ENCODE measurements at places on chromosomes 11 and 22.
A peak's percentile ranks its signal among the peaks of the same experiment; 100 is the strongest.

- no peak for DNase-seq
These were observed 76.0 kb downstream of the FDX1 start for GRCh38 chr11:110505528-110506284.

- no peak for DNase-seq
These were observed 720.1 kb downstream of the BRD1 start for GRCh38 chr22:49107561-49107960.

DNA sequence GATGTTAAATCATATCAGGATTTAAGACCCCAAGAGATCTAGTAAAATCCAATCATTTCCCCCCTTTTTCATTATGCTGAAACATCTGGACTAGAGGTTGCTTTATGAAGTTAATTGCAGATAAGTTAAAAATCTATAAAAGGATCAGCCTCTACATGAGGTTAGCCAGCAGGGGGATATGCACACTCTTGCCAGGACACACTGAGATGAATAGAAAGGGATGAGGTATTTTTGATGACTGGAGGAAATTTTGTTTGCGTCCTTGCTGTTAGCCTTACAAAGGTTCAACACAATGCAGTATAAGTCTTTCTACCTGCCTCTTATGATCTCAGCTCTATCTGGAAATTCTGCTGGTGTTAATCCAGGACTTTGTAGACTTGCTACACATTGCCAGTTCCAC lies 1034.3 kb downstream of the LRRC4C start:
- DNase-seq: no peak

- no peak for DNase-seq
These were observed 25.2 kb downstream of the GRAP2 start for GRCh38 chr22:39925909-39926679.

GRCh38 chr22:27873472-27873871 lies 45.6 kb downstream of the PITPNB start:
- no peak for DNase-seq

- DNase-seq: no peak
These were observed 25.7 kb downstream of the MYH9 start for GRCh38 chr22:36362075-36362474.

DNA sequence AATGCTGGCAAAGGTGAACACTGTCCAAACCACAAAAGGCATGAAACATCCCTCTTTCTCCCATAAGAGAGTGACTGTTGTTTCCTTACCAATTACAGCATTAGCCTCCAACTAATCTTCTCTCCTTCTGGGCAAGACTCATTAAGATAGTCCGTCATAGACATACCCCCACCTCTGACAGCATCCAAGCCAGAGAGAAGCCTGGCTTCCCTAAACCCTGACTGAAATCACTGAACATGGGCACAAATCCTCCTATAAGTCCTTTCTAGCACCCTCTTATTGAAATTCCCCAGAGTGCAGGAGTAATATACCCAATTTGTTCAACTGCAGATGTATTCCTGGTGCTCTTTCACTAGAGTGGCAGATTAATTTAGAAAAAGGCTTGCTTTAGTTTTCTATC lies 1.7 kb upstream of the RNASEH2C start:
- no peak for DNase-seq

GRCh38 chr11:112541140-112542046 lies 280.7 kb upstream of the PLET1 start:
- DNase-seq: no peak

DNA sequence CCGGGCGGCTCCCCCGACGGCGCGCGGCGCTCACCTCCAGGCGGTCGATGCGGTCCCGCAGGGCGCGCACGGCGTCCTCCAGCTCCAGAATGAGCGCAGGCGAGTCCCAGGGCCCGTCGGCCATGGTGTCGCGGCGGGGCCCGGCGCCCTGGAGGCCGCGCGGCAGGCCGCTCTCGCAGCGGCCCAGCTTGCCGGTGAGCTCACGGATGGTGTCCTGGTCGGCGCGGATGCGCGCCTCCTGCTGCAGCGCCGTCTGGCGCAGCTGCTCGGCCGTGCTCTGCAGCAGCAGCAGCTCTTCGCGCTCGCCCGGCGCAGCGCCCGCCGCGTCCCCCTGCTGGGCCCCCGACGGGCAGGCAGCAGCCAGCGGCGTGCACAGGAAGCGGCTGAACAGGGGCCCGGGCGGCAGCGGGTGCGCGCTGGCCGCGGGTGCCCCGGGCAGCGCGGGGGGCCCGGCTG lies 599 bp downstream of the NPTXR start:
- DNase-seq: peak; percentile 4

- no peak for DNase-seq
These were observed 1281.8 kb upstream of the TENM4 start for GRCh38 chr11:80722629-80723028.

DNA sequence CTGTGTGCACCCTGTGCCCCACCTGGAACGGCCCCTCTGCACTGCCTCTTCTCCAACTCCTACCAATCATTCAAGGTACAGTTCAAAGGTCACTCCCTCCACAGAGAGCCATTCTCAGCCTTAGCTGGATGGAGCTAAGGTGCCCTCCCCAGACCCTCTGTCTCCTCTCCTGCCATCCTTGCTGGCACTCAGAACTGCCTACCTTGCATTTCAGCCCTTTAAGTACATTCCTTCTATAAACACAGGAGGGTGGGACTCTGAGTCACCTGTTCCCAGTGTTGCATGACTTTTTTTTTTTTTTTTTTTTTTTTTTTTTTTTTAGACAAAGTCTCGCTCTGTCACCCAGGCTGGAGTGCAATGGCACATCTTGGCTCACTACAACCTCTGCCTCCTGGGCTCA lies 8.6 kb downstream of the TTLL1 start:
- DNase-seq: no peak

GRCh38 chr22:20550851-20551744 lies 43.7 kb downstream of the MED15 start:
- no peak for DNase-seq

DNA sequence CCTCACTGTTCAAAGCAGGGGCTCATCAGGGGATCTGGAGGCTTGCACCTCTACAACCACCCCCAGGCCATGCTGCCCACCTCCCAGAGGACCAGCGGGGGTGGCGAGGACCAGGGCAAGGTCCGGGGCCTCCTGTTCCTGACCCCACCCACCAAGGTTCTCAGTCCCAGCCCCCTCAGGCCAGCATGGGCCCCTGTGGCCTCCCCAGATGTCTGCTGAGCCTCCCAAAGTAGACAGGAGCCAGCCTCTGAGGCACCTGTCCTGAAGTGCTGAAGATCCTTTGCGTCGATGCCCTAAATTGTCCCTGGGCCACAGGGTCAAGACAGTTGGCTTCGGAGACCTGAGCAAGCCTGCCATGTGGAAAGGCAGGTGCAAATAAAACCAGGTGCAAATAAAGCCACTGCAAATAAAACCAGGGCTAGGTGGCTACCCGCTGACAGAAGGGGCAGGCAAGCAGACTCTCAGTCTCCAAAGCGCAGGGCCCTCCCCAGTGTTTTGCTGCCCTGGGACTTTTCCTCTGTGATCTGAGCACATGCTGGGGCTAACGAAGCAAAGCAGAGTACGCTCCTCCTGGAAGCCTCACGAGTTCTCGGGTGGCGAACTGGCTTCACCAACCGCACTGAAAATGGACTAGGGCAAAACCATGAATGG lies 22.4 kb upstream of the ARFGAP3 start:
- DNase-seq: no peak

GRCh38 chr11:57392066-57392762 lies 1.8 kb upstream of the PRG2 start:
- no peak for DNase-seq

GRCh38 chr11:33694346-33695050 lies 6.1 kb downstream of the C11orf91 start:
- no peak for DNase-seq

- DNase-seq: no peak
These were observed 13.2 kb upstream of the AMPD3 start for GRCh38 chr11:10441652-10442503.

- no peak for DNase-seq
These were observed 17.3 kb downstream of the CD5 start for GRCh38 chr11:61119571-61119970.

DNA sequence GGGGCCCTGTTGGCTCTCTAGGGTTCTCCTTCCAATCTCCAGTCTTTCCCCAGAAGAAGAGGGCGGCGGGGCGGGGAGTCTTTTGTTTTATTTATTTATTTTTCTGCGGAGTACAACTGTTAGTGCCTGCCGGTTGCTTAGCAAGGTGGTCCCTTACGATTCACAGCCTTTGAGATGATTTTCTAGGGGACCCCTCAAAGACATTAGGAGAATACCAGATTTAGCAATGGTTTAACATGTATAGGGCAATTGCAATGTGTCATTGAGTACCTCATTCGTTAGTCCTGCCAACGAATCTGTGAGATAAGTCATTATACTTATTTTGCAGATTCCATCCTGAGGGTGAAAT lies 307 bp upstream of the MRPL16 start:
- no peak for DNase-seq

DNA sequence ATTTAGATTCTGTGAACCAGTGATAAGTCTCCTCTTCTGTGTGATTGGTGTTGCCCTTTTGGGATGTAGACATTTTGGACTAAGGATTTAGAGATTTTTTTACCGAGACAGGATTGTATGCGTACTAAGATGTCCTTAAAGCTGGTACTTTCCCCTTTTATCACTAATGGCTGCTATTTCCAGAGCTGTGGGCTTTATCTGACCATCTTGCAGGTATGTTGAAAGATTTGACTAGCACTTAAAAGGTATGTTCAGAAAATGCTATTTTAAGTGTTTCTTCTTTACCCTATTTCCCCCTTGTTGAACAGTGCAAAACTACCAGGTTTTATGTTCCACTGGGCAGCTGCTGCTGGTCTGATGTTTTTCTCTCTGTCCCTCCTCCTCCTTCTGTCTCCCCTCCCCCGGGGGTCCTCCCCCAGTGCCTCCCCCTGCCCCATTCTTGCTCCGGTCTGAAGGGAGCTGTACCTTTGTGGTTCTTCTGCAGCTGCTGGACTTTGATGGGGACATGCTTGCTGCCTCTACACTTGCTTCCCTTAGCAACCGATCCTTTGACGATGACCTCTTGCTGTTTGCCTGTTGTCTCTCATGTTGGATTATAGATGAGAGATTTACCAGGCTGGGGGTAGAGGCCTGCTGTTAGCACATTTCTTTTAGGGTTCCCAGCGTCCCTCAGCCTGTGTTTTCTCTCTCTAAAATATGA lies 59.6 kb downstream of the ZNRF3 start:
- DNase-seq: no peak

- no peak for DNase-seq
These were observed 107.8 kb upstream of the MTNR1B start for GRCh38 chr11:92861634-92862033.

DNA sequence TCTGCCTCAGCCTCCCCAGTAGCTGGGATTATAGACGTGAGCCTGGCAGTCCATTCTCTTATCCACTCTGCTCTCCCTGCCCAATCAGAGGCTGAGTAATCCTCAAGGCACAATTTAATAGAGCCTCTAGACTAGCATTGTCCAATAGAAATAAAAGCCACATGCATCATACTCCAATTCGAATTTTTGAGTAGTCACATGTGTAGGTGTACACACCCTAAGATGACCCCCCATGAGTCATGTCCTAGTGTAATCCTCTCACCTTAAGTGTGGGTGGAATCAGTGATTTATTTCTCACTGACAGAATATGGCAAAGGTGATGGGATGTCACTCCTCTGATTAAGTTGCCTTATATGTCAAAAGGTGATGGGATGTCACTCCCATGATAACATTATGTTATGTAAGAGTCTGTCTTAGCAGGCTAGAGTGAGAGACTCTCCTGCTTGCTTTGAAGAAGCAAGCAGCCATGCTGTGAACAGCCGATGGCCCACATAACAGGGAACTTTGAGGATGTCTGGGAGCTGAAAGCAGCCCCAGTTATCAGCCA lies 61.3 kb downstream of the MN1 start:
- no peak for DNase-seq

DNA sequence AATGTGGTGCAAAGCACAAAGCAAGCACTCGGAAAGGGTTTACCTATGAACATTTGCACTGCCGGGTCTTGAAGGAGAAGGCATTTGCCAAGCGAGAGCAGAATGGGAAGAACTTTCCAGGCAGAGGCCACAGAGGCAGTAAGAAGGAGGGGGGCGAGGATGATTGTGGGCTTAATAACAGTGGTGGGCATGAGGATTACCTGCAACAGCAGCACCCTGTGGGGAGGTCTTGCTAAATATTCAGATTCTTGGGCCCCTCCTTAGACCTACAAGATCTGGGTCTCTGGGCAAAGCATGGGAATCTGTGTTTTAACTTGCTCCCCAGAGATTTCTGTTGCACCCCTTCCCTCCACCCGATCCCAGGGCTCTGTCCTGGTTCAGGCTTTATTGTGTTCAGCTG lies 75.1 kb upstream of the ZBED5 start:
- DNase-seq: no peak

- no peak for DNase-seq
These were observed 8.4 kb downstream of the SLC25A45 start for GRCh38 chr11:65373839-65374580.

- peak; percentile 82 for DNase-seq
These were observed 41.1 kb downstream of the TST start for GRCh38 chr22:36977947-36978660.

- DNase-seq: no peak
These were observed 8.1 kb upstream of the RASL10A start for GRCh38 chr22:29323641-29324040.

DNA sequence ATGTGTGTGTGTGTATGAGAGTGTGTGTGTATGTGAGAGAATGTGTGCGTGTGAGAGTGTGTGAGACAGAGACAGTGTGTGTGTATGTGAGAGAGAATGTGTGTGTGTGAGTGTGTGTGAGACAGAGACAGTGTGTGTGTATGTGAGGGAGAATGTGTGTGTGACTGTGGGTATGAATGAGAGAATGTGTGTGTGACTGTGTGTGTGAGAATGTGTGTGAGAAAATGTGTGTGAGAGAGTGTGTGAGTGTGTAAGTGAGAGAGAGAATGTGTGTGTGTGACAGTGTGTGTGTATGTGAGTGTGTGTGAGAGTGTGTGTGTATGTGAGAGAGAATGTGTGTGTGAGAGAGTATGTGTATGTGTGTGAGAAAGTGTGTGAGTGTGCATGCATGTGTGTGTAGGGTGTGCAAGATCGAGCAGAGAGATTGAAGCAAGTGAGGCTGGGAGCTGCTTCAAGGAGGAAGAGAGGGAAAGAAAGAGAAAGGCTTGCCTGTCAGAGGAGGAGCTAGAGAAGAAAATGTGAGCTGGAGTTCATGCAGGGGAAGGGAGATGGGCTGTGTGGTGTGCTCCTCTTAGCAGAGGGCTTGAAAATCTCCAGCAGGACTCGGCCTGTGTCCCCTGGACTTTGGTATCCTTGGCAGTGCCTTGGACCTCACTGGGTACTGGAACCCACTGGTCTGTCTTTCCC lies 27.7 kb upstream of the TP53I11 start:
- DNase-seq: no peak

DNA sequence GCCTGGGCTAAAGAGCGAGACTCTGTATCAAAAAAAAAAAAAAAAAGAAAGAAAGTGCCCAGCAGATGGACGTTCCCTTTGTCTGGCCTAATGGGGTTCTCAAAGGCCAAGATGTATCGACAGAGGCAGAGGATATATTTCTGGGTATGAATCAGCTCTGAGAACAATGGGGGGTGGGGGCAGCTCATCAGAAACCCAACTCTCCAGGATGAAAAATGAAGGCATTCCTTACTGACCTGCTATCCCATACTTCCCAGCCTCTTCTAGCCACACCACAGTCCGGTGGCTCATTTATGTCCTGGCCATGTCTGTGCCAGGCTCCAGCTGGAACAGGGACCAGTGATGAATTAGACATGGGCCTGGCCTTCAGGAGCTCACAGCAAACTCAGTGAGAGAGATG lies 15.2 kb upstream of the POLD3 start:
- DNase-seq: no peak
